ENCODE measurements at places on chromosomes 5 and 9.
A peak's percentile ranks its signal among the peaks of the same experiment; 100 is the strongest.

DNA sequence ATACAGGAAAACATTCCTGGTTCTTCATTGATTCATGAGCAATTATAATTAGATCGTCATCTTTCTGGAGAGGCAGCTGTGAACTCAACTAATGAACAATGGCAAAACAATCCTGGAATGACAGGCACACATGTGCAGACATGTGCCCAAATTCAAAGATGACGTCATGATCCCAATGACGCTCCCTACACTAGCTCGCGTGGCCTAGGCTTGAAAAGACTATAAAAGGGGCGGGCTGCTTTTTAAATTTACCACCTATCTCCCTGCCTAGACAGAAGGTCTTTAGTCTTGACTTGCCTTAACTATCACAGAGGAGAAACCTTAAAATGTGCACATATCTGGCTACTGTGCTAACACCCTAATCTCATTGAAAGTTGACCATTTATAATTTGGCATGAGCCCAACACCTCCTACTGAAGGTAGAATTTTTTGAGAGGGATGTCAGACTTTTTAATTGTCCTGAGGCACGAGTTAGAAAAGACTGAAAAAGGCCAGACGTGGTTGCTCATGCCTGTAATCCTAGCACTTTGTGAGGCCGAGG is 88.2 kb downstream of the PRRT1B start:
- no peak for DNase-seq

DNA sequence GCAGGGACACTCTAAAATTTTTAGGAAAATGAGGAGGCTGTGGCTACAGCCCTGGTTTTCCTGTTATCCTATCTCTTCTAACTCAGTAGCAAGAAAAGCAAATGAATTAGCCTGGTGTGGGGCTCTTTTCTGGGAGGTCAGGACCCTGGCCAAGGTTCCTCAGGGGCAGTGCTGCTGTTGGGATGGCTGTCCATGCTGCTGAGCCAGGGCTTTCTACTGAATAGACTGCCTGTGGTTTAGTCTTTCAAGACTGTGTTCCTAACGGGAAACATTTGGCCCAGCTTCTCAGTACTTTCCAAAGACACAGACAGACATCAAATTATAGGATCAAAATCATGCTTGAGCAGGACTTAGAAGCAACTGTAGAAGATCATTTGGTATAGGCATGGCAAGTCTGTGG is 18.1 kb downstream of the TNC start:
- DNase-seq = no peak

DNA sequence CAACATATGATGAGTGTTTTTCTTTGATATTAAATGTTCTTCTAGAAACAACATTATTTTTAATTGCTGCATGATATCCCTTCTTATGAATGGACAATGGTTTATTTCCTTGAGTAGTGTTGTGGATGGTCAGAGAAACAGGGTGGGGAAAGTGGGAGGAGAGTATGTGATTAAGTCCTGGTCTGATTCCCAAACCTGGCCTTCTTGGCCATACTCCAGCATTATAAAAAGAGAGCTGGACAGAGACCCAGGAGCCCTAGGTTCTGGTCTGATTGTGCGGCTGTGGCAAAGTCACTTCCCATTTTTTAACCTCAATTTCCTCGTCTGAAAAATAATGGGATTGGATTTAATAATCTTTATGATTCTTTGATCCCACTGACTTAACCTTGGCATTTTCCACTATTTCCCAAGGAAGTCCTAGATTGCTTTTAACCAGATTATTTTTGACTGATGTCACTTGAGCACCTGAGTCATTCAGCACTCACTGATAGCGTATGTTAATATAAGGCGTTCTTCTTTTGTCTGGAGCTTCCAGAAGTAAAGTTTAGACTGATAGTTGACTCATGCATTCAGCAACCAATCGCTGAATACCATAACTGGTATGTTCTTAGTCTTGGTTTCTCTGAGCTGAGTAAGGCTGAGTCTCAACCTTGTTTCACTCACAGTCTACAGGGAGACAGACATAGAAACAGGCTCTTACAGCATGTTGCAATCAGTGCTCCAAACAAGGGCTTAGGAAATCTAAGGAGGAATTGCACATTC is 26.2 kb downstream of the OSMR start:
- no peak for DNase-seq

DNA sequence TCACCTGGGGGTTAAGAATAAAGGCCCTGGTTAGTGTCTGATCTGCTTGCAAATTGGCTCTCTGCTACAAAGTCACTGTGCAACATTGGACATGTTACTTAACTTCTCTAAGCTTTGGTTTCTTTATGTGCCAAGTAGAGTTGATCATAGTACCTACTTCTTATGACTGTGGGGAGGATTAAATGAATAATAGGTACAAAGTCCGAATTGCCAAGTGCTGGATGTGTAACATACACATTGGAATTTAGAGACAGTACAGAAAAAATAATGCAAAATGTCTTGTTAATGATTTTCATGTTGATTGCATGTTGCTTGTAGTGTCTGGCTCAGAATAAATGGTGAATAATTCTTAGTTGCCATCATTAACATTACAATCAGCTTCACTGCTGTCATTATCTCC is 2.2 kb downstream of the DOCK8 start:
- DNase-seq = no peak

GRCh38 chr5:9456435-9457042 is 89.3 kb downstream of the SEMA5A start:
- no peak for DNase-seq

DNA sequence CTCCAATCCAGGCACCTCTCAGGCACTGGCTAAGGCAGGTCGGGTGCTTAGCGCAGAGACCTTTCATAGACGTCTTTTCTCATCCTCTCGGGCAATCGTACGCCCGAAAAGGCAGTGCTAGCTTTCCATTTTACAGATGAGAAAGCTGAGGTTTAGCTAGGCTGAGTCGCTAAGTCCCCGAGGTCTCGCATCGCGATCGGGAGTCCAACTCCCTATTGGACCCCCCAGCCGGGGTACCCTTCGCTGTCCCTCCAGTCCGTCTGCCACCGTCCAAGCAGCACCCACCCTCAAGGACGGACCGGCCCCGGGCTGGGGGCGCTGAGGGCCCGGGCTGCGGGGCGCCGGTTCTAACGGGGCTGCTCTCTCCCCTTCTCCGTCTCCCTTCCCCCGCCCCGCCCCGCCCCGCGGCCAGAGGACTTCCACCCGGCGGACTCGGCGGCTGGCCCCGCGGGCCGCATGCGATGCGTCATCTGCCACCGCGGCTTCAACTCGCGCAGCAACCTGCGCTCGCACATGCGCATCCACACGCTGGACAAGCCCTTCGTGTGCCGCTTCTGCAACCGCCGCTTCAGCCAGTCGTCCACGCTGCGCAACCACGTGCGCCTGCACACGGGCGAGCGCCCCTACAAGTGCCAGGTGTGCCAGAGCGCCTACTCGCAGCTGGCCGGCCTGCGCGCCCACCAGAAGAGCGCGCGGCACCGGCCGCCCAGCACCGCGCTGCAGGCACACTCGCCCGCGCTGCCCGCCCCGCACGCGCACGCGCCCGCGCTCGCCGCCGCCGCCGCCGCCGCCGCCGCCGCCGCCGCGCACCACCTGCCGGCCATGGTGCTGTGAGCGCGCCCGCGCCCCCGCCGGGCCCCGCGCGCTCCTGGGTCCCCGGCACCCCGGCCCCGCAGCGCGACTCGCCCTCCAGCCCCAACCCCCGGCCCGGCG is 12.5 kb upstream of the EXOSC2 start:
- peak; percentile 45 for DNase-seq

GRCh38 chr5:74587300-74587699 is 53.2 kb downstream of the ENC1 start:
- no peak for DNase-seq

DNA sequence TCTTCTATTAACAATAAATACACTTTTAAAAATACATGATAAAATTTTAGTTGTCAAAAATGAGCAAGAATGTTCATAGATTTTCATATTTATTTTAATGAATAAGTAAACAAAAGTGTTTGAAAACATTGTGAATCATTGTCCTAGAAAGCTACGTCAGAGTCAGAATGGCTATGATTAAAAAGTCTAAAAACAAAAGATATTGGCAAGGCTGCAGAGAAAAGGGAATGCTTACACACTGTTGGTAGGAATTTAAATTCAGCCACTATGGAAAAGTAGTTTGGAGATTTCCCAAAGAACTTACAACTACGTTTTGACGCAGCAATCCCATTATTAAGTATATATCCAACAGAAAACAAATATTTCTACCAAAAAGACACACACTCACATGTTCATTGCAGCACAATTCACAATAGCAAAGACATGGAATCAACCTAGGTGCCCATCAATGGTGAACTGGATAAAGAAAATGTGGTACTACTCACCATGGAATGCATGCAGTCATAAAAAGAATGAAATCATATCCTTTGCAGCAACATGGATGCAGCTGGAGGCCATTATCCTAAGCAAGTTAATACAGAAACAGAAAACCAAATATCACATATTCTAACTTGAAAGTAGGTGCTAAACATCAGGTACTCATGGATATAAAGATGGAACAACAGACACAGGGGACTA is 49.2 kb upstream of the FBXL17 start:
- no peak for DNase-seq

DNA sequence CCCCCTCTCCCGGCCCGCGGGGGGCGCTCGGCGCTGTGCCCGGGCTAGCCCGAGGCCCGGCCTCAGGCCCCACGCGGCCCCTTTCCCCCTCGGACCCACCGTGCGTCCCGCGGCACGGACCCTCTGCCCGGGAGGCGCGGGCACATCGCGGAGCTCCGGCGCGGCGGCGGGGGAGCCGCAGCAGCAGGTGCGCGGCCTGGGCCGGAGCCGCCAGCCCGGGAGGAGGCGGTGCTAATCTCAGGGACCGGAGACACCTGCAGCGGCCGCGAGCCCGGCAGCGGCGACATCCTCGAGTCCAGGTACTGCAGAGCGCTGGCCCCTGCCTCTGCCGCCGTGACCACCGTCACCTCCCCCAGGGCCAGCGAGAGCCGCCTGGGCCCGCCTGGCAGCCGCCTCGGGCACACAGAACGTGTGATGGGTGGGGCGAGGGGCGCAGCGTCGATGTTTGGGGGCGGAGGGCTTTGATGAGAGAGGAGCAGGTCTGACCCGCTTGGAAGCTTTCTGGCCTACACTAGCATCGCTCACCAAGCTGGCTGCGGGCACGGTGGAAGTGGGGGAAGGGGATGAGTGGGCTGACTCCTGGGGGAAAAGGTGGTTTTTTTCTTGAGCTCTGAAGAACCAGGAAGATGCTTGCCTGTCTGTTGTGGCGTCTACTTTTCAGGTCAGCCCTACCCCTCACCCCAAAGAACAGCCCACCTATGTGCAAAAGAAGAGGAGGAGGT is 524 bp downstream of the CYFIP2 start:
- no peak for DNase-seq

GRCh38 chr9:4235420-4235819 is 64.4 kb downstream of the GLIS3 start:
- no peak for DNase-seq

DNA sequence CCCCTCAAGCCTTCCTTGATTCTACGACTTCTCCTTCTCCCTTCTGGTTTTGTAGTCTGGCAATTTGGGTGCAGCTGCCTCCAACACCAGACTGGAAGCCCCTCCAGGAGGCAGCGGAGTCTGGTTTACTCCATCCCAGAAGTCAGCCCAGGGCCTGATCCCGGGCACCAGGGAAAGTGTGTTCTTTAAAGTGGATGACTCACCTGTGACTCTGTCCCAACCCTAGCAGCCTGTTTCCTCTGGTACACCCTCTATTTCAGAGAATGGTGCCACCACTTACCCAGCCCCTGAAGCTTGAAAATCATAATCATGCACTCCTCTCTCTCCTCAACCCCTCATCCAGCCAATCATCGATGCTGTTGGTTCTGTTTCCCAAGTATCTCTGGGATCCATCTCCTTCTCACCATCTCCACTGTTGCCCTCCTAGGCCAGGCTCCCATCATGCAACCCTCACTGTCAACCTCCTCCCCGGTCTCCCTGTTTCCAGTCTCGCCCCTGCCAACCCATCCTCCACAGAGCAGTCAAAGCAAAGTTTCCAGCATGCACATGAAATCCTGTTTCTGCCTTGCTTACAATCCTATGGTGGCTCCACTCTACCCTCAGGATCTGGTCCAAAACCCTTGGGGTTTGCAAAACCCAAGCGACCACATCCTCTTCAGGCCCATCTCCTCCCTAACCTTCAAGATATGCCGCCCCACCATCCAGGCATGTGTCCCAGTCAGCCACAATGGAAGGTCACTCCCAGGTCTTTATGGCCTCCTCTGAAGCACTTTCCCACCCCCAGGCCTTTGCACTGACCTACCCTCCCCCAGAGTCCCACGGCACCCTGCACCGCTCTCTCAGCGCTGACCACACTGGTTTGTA is 10.5 kb downstream of the LHX6 start:
- DNase-seq = no peak

DNA sequence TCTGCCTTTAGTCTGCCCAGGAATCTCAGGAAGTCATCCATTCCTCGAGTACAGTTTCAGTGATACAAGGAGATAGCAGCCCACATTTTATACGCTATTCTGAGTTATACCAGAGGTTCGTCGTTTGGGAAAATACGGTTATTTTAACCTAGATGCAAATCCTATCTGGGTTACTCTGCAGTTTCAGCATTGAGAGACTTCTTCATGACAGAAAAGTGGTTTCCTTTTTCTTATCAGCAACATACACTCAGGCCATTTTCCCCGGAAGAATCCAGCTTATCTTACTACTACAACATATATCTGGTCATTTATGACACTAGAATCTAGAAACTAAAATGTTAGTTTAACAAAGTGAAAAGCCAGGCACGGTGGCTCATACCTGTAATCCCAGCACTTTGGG is 83.4 kb upstream of the IQGAP2 start:
- DNase-seq = no peak

- no peak for DNase-seq
These were observed 25.6 kb downstream of the MELK start for GRCh38 chr9:36598273-36598672.

DNA sequence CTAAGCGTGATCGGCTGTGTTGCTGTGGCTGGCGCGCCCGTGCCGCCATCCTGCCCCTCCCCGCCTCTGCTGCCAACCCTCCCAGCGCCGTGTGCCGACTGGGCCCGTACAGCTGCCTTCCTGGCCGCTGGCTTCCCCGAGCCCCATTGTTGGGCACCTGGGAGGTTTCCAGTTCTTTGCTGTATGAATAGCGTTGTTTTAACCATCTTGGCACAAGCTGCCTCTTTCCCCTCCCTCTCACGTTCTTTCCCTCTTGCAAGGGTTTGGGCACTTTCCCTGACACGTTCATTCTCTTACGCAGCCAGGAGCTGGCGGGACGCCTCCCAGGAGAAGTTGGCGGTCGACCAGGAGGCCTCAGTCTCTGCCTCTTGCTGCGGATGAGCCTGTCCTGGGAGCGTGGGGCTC is 43.1 kb upstream of the RXRA start:
- DNase-seq = no peak

- DNase-seq = no peak
These were observed 144.4 kb upstream of the EFNA5 start for GRCh38 chr5:107815109-107815508.

- no peak for DNase-seq
These were observed 3.1 kb downstream of the SRD5A1 start for GRCh38 chr5:6636293-6636692.

GRCh38 chr5:123514615-123515355 is 2.8 kb downstream of the CSNK1G3 start:
- DNase-seq = no peak
